HL-60 (cell line): ENCODE measurements at places on chromosomes 16 and 17.

GRCh38 chr16:66397736-66398433 lies 29.2 kb upstream of the BEAN1 start:
- DNase-seq = no peak

DNA sequence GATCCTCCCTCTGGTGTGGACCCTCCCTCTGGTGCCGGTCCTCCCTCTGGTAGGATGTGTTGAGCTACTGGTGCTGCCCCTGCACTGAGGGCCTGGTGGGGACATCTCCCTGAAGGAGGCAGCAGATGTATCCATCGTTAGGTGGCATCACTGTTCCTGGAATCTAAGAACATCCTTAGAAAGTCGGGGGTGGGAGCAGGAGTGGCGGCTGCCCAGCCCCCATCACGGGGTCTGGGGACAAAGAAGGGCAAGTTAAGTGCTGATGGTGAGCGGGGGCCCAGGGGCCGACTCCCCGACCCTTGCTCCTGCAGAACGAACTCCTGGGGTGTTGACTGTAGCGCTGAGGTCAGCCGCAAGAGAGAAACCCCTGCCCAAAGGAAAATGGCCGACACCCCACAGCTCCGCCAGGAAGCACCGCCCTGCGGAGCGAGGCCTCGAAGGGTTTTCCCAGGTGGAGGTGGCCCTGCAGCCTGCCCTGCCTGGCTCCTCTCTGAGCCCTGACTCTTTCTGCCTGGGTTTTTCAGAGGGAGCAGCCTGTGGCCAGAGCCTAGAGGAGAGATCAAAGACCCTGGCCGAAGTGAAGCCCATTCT lies 5.5 kb downstream of the CTU2 start:
- DNase-seq = no peak

DNA sequence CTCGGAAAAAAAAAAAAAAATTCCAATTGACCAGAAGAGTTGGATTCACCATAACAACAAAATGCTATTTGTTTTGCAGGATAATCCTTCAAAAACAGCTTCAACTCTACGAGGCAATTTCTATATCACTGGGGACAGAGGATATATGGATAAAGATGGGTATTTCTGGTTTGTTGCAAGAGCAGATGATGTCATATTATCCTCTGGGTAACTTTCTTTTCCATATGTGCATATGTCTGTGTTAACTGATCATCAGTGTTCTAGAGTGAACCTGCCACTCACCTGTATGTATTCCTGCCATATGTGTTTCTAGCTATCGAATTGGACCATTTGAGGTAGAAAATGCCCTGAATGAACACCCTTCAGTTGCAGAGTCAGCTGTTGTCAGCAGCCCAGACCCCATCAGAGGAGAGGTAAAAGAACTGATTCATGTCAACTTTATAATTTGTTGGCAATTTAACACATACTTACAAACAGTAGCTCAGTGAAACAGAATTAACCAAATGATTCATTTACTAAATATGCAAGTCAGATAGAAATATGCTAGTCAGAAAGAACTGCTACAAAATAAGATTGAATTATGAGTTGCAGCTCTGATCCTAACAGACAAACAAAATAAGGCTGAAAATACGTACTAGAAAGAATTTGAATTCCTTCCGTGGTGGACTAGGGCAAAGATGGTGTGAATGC lies 14.2 kb downstream of the ERI2 start:
- no peak for DNase-seq

DNA sequence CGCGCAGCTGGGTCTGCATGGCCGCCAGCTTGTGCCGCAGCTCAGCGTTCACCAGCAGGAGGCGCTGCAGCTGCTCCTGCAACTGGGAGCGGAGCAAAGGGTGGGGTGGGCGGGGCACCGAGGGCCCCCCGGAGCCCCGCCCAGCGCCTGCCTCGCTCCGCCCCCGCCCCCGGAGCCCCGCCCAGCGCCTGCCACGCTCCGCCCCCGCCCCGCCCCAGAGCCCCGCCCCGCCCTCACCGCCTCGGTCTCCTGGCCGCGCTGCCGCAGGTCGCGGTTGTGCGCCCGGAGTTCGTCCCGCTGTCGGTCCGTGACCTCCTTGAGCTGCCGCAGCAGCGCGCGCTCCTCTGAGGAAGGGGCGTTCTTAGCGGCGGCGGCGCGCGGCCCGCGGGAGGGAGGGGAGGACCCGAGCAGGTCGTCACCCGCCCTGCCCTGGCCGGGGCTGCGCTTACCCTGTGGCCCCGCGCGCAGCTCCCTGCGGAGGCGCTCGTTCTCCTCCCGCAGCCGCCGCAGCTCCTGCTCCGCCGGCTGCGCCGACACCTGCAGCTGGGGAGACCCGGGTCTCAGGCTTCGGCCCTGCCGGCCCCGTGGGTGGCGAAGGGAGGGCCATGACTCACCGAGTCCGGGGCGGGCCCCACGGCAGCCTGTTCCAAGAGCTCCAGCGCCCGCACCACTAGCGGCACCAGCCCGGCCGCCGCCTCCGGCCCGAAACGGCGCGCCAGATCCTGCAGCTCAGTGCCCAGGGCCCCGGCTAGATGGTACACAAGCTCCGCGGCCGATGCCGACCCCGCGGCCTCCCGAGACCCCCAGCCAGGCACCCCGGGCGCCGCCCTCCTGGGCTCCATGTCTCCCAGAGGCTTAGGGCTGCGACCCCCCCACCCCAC lies 463 bp downstream of the RILP start:
- peak; percentile 75 for DNase-seq

DNA sequence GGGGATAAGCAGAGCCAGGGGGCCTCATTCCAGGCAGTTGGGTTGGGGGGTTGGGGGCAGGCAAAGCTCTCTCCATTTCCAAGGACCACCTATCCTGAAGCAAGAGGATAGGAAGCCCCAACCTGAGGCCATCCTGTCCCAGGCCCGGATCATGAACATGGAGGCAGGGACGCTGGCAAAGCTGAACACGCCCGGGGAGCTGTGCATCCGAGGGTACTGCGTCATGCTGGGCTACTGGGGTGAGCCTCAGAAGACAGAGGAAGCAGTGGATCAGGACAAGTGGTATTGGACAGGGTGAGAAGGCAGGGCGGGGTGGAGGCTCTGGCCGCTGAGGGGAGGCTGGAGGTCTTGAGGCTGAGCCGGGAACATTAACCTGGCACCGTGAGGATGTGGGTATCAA lies 3.6 kb upstream of the CHAD start:
- no peak for DNase-seq

GRCh38 chr16:72715267-72715666 lies 332.7 kb downstream of the ZFHX3 start:
- DNase-seq = no peak

GRCh38 chr17:43389046-43389947 lies 9.5 kb upstream of the ARL4D start:
- DNase-seq = peak; percentile 45

DNA sequence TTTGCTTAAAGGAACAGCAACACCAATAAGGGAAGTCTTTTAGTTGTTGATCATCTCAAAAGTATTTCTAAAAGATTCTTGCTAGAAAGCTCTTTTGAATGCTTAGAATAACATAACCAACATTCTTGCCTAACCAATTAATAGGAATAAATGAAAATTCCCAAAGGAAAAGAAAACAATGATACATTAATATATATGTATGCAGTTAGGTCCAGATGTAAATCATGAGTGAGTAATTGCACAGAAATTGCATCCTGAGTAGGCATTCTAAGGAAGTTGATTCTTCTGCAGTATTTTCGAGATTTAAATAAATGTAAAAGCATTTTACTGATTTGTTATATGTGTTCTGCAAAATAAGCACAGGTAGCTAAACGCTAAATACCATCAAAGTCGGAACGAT lies 22.1 kb downstream of the COX10 start:
- no peak for DNase-seq

DNA sequence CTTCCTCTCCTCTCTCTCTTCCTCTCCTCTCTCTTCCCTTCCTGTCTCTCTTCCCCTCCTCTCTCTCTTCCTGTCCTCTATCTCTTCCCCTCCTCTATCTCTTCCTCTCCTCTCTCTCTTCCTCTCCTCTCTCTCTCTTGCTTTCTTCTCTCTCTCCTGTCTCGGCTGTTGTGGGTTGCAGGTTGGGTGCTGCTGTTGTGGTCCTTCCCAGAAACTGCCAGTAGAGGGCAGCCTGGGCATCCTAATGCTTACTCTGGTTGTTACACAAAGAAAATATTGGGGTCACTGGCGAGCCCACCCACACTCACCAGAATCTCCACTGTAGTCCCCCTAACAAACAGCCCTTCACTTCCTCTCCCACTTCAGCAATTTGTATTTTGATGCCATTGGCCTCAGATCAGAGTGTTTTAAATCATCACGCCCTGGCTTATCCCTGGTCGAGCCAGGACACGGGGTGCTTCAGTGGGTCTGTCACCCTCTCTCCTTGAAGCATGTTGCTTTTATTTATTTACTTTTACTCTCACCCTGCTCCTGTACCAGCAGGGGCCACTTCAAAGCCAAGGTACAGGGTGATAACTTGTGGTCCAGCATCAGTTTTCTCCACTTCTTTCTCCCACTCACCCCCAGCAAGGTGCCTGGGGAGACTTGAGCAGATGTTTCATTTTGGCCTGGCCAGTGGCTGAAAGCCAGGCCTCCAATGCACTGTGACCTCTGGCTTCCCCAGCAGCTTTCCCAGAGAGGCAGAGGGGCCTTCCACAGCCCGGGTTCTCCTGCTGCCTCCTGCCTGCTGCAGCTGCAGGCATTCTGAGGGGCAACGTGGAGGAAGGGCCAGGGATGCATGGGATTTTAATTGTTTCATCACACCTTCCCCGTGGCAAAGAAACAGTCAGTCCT lies 4.7 kb upstream of the MMP15 start:
- DNase-seq = peak; percentile 67
